ACHN (cell line): ENCODE measurements at places on chromosomes 4 and X.

DNA sequence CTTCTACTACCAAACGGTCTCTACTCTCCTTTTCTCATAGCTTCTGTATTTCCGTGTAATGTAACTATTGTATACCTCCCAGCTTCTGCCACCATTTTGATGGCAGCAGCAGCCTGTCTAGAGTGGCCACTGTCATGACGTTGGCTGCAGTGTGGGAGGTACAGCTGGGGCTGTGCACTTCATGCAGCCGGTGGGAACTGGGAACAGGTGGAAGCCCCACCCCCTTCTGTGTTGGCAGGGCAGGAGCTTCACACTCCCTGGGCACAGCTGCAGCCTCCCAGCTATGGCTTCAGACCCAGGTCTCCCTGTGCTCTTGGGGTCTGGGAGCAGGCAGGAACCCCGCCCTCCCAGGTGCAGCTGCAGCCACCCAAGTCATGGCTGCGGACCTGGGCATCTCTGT lies 49.8 kb upstream of the SEC24B start:
- no peak for DNase-seq

DNA sequence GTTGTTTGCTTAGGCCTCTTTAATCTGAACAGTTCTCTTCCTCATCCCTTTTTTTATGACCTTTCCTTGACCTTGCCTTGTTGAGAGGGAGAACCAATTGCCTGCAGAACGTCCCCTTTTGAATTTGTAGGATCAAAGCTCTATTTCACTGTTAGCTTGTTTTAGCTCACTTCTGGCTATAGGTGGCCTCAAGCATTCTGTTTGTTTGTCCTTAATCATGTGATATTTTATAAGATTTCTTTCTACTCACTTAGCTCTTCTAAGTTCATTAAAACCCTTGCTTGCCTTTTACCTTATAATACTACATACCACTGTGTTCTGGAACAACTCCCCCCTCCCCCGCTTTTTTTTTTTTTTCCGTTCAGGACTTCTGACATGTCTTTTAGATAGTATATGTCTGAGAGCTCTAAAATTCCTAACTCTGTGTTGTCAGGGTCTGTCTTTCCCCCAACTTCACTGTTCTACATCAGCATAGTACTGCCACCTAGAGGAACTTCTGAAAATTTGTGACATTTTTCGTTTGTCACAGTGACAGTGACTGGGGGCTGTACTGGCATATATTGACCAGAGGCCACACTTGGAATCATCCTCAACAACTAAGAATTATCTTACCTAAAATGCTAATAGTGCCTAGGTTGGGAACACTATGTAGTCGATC lies 128.5 kb downstream of the LARP7 start:
- DNase-seq, result peak; percentile 19

DNA sequence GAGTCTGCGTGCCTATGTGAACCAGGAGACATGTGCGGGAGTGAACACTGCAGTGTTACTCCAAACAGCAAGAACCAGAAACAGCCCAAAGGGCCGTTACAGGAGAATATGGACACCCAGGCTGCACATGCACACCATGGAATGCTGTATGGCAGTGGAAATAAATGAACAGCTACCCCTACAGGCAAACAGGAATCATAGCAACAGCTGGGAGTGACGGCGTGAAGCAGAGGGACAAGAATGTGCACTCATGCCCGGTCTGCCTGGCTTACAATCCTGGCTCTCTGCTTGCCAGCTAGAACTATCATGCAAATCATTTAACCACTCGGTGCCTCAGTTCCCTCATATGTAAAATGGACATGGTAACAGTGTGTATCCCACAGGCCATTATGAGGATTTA lies 16.6 kb downstream of the GPKOW start:
- peak; percentile 39 for DNase-seq

GRCh38 chrX:39203427-39203826 lies 402.2 kb downstream of the MID1IP1 start:
- DNase-seq, result no peak

- DNase-seq, result no peak
These were observed 160.1 kb downstream of the EFHC2 start for GRCh38 chrX:44183329-44183728.

- no peak for DNase-seq
These were observed 74.7 kb upstream of the GATB start for GRCh38 chr4:151835467-151835866.

DNA sequence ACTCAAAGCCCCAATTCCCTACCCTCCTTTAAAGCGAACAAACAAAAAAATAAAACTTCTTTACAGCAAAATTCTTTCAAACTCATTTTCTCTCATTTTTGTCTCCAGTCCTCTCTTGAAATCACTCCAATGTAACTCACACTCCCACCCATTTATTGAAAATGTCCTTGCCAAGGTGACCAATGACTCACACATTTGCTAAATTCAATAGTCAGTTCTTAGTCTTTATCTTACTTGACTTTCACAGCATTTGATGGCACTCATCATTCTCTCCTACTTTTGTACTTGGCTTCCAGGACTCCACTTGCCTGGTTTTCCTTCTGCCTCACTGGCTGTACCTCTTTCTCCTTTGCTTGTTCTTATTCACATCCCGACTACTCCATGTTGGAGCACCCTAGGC lies 19.9 kb downstream of the CC2D2A start:
- DNase-seq, result no peak

GRCh38 chr4:6633091-6633906 lies 7.2 kb upstream of the MRFAP1 start:
- DNase-seq, result no peak

GRCh38 chrX:80174925-80175574 lies 160.5 kb downstream of the TBX22 start:
- no peak for DNase-seq

DNA sequence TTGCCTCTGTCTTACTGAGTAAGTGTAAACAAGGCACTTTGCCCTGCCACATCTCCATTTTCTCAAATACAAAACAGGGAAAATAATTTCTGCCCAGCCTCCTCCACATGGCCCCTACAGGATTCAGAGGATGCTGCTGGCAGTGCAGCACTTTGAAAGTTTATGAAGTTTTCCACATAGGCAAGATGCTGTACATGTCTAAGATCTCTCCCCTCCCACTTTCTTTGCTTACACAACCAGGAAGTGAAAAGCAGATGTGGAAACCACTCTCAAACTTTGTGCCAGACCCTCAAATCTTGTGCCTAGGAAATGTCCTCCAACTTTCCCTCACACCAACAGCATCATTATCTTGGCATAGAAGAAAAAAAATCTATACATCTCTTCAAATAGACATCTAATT lies 257.0 kb upstream of the LDB2 start:
- DNase-seq, result no peak

DNA sequence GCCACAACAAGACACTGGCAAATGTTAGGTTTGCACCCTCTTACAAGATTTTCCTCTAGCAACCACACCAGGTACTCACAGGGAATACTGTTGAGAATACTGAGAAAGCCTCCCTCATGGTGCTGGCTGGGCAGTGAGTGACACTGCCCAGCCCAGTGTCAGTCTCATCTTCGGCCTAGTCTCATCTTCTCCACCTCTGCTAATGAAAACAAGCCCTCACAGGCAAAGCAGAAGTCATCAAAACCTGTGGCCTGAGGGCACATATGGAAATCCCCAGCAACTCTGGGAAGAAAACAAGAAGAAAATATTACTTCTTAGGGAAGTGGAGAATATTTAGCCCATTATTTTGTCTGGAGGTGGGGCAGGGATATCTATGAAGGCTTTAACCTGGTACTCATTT lies 7.9 kb upstream of the ADAM29 start:
- DNase-seq, result no peak

- DNase-seq, result no peak
These were observed 729 bp downstream of the GSX2 start for GRCh38 chr4:54100595-54101189.

- no peak for DNase-seq
These were observed 53.1 kb downstream of the ELF4 start for GRCh38 chrX:130057209-130057608.

- no peak for DNase-seq
These were observed 22.4 kb upstream of the MGST2 start for GRCh38 chr4:139643042-139643895.

- DNase-seq, result peak; percentile 80
These were observed 496.3 kb downstream of the PDGFC start for GRCh38 chr4:156475322-156475721.

DNA sequence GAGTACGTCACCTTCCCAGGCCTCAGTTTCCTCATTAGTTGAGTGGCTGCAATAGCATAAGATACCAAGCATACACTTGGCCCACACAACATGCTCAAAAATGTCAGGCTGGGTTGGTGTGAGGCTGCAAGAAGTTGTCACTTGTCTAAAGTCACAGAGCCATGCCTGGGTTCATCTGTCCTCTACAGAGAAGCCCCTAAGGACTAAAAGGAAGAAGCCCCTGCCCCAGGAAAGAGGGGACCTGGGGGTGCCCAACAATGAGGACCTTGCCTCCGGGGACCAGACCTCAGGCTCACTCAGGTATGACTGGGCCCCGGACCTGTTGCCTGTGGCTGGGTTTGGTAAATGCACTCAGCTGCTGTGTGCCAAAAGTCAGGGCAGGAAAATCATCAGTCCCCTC lies 82.7 kb downstream of the CRMP1 start:
- no peak for DNase-seq

GRCh38 chrX:80808881-80809411 lies 731 bp downstream of the BRWD3 start:
- peak; percentile 6 for DNase-seq

DNA sequence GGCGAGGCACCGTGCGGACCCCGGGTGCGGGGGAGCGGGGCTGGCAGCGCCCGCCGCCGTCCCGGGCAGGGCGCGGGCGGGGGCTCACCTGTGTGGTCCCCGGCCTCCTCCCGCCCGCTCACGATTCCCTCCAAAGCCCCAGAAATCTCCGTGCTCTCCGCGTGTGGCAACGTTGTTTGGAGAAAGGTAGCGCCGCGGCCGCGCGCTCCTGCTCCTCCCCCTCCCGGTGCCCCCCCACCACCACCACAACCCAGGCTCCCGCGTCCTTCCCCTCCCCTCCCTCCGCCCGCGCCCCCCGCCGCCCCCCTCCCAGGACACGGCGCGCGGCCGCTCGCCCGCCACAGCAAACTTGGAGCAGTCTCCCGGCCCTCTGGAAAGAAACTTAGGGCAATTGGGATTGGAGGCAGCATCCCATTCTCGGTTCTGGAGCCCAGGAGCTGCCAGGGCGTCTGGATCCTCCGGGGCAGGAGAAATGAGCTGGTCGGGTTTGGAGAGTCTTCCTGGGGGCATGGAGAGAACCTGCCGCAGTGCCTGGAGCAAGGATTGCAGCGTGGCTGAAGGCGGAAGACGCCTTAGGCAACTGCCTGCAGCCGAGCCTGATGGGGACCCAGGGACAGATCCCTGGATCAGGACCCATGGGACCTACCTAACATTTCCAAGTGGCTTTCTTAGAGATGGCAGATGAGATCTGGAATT lies 855 bp downstream of the KLF3 start:
- peak; percentile 62 for DNase-seq

DNA sequence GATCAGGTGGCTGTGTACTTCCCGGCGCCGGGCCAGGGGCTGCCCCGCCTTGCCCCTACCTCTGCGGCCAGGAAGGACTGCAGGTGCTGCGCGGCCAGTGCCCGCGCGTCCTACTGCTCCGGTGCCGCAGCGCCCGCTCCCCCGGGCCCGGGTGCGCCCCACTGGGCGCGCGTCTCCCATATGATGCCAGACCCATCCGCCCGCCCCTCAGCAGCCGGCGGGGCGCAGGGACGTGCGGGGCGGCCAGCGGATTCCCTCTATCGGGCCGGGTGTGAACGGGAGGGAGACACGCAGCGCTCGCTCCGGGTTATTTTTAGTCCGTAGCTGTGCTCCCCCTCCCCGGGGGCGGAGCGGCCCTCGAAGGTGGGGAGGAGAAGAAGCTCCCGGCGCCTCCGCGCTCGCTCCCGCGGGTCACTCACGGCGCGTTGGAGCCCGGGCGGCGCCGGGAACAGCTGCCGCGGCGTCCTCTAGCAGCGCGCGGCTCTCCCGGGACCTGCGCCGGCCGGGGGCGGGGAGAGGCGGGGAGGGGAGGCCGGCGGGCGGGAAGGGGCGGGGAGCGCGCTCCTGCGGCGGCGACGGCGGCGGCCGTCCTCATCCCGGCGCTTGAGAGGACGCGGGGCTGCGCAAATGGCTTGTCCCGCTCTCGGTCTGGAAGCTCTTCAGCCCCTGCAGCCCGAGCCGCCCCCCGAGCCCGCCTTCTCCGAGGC lies 103.6 kb downstream of the UCHL1 start:
- peak; percentile 30 for DNase-seq

- no peak for DNase-seq
These were observed 19.6 kb downstream of the ATP2B3 start for GRCh38 chrX:153537080-153537479.

GRCh38 chr4:106104276-106104675 lies 209.0 kb downstream of the NPNT start:
- no peak for DNase-seq

DNA sequence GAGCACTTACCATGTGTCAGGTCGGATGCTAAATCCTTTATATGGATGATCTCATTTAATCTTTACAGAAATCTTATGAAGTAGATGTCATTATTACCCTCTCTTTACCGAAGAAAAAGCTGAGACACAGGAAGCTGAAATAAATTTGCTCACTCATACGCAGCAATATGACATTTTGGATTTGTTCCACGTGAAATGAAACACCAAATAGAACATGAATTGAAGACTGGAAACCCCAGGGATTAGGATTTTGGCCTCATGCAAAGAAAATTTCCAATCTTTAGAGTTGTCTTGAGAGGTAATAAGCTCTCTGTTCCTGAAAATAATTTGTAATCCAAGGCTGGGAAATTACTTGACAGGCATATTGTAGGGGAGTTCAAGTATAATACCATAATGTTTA lies 354.4 kb upstream of the CLNK start:
- no peak for DNase-seq

- peak; percentile 17 for DNase-seq
These were observed 55.2 kb downstream of the ARHGEF6 start for GRCh38 chrX:136725441-136726104.

DNA sequence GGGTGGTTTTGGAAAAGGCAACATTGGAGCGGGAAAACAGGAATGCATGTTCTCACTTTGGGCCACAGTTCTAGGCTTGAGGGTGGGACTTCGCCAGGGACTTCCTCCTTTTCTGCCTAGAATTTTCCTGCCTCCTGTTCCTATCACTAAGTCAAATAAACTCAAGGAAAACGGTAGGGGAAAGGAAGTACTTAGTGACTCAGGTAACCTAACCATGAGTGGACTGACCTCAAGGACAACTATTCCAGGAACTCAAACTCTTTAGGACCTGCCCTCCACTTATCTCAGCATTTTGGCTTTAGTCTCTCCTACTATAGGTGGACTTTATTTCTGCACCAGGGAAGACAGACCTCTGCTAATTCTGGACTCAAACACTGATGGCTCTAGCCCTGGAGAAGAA lies 281.7 kb downstream of the ZNF674 start:
- no peak for DNase-seq

DNA sequence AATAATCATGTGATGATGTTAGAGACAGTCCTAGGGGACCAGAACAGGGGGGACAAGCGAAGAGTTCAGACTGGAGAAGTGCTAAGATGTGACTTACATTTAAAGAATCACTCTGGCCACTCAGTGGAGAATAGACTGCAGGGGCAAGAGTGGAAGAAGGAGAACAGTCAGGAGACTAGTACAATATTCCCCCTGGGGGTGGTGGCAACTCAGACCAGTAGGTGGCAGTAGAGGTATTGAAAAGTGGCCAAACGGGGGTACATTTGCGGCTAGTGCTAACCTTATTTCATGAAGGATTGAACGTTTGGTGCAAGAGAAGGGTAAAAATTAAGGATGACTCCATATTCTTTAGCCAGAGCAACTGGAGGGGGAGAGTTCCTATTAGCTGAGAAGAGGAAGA lies 2.7 kb upstream of the BMX start:
- peak; percentile 25 for DNase-seq
